ENCODE measurements at places on chromosomes 2 and 18.

GRCh38 chr2:24538720-24539119 lies 47.7 kb downstream of the NCOA1 start:
- DNase-seq = no peak

GRCh38 chr2:231634951-231635875 lies 42.5 kb downstream of the TEX44 start:
- no peak for DNase-seq

GRCh38 chr2:218890369-218890768 lies 9.7 kb downstream of the WNT10A start:
- no peak for DNase-seq

DNA sequence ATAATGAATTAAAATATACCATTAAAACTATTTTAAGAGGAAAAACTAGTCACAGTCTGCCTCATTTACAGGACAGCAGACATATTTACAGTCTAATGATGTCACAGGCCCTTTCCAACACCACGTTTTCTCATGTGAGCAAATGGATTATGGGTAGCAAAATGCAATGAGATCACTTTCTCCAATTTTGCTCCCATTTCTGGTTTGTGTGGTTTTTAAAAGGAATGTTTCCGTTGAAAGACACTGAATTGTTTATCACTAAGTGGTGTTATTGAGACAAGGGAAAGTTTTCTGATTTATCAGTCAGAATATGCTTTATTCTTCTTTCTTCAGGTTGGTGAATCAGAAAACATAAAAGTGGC lies 11.4 kb upstream of the NR4A2 start:
- no peak for DNase-seq

DNA sequence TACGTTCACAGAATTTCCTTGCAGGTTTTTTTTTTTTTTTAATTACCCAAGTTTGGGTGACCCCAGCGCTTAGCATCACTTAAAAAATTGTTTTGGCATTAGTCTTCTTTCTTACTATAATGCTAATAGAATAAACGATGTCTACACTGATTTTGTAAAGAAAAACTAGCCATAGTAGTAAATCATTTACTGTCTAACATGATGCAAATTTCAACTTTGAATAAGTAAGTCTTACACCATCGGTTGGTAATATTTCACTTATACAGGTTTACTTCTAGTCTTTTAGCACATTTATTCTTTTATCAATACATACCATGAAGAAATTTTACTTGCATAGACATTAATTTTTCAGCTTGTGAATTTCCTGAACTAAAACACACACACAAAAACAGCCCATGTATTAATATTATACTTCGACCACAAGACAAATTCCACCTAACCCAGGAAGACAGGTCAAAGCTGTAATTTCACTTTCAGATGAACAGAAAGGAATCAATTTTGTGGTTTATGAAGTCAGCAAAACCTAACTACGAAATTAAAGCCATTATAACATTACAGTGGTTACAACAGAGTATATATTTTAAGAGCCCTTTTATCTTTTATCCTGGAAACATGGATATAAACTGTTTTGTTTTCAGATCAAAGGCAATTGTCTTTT lies 1.9 kb downstream of the YES1 start:
- no peak for DNase-seq

DNA sequence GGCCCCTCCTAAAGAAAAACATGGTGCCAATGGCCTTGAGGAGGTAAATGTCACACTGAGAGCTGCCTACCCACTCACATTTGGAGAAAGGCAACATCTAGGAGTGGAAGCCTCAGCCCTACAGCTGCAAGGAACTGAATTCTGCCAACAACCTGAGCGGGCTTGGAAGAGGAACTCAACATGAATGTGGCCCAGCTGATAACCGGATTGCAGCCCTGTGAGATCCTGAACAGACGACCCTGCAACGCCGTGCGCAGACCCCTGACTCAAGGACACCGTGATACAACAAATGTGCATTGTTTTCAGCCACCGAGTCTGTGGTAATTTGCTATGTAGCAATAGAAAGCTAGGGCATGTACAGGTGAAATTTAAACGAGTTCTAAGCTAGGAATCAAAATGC lies 99.4 kb downstream of the MYOM1 start:
- DNase-seq = no peak

DNA sequence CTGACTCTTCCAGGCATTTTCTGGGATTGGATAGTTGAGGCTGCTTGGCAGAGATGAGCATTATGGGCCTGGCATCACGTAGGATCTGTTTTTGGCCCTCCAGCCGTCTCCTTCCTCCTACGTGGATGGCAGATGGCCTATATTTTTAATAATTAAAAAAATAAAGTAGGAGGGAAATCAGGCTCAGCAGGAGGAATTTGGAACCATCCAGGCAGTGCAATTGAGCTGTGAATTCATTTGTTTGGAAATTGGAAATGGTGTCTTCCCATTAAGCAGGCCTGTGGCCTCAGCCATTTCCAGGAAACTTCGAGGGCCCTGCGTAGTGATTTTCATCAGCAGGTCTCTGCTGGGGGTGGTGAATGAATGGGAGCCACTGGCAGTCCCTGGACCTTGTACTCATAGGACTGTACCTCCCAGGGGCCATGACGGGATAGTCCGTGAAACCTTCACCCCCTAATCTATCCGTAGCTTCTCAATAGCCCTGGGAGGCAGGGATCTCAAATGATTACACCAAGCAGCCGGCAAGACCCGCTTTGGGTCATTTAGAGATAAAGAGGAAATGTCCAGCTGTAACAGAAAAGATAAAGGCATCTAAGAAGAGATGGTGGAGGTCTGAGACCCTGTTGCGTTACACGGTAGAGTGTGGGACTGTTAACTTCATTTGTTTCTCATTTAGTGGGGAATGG lies 73.1 kb upstream of the TNP1 start:
- DNase-seq = no peak

- DNase-seq = no peak
Observed at GRCh38 chr2:235870515-235870914, 297.7 kb downstream of the GBX2 start.

- DNase-seq = no peak
Observed at GRCh38 chr2:10916953-10917352, 5.2 kb downstream of the KCNF1 start.

DNA sequence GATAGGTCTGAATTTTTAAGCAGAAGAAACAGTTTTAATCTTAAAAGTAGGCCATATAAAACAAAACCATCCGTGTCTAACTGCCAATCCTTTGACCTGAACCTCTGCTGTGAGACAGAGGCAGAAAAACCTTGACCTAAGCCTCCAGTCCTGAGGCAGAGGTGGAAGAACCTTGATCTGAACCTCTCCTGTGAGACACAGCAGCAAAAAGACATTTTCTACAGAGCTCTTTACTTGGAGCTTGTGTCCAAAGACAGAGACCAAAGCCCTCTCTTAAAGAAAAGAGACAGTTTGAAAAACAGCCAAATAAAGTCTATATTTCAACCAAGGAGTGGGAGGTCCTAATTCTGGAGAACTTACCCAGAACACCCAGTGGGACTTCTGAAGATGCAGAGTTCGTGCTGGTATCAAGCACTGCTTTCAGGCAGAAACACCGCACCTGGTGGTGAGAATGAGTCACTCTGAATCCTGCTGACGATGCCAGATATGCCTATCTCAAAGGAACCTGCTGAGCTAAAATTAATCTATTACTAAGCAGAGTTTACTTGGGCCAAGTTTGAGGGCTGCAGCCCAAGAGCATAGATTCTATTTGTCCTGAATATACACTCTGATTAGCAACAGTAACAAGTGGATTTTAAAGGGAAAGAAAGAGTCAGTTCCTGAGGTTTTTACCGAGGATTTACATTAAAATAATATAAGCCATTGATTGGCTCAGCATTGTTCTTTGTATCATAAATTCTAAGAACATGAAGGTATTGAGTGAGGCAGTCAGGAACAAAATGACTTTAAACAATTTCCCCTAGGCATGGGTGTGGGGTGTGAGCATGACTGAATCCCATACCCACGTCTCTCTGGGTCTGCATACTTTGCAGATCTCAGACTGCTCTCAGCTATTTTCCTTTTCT lies 806.4 kb downstream of the TRIB2 start:
- no peak for DNase-seq

- DNase-seq = no peak
Observed at GRCh38 chr2:104448661-104449440, 405.1 kb upstream of the POU3F3 start.

GRCh38 chr2:44929735-44930273 lies 11.7 kb upstream of the SIX3 start:
- no peak for DNase-seq

DNA sequence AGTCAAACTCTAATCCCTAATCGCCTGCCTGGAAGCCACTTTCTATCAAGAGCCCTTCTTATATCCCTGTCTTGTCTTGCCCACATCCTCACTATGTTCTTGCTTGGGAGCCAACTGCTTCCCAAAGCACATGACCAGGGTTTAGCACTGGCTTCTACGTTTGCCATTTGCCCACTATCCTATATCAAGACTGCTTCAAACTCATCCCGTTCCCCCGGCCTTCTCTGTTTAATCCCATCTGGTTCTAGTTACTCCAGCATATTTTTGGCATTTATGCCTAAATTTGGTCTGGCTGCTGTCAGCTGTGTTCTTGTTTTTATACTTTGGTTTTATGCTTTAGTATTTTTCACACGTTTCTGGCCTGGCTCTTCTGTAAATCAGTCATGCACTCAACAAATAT lies 40.2 kb downstream of the POLR1A start:
- no peak for DNase-seq

DNA sequence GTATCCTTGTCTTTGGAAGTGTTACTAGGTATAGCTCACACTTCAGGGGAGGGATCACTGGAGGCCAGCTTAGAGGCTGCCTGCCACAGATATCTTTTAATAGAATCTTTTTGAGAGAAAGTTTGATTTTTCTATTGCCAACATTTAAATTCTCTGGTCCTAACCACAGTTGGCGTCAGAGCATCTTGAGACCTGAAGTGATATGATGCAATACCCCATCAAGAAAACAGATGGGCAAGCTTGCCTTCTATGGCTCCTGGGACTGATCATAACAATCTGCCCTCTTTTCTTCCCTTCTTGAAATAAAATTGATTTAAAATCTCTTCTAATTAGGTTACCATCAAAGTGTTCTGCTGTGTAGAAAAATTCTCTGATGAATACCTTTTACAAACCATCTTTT lies 105.5 kb upstream of the ACKR3 start:
- no peak for DNase-seq

GRCh38 chr18:49319590-49319989 lies 140.9 kb downstream of the DYM start:
- no peak for DNase-seq

- DNase-seq = no peak
Observed at GRCh38 chr2:30300456-30301221, 69.3 kb downstream of the LBH start.

DNA sequence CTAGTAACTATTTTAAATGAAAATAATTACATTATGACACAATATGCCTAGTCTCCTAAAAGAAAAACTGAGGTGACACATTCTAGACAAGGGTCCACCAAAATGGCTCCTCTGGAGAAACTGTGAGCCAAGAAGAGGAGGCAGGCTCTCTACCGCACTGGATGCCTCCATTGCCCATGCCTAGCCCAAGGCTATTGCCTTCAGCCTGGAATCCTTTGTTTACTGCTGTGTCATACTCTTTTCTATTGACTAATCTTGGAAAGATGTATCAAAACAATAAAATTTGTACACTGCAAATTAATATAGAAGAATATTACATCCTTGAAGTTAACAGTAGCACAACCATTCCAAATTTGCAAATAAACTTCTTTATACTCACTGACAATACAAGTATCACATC lies 167.1 kb downstream of the RAB3GAP1 start:
- DNase-seq = no peak

GRCh38 chr2:30591186-30591585 lies 144.1 kb downstream of the LCLAT1 start:
- no peak for DNase-seq

- DNase-seq = no peak
Observed at GRCh38 chr18:70636991-70637390, 348.1 kb downstream of the SOCS6 start.

- DNase-seq = no peak
Observed at GRCh38 chr2:233497692-233498091, 68.9 kb downstream of the USP40 start.

GRCh38 chr2:204505946-204506345 lies 39.3 kb upstream of the PARD3B start:
- DNase-seq = no peak

GRCh38 chr2:26495705-26496297 lies 17.9 kb upstream of the OTOF start:
- DNase-seq = peak; percentile 50

GRCh38 chr2:100365434-100365833 lies 43.1 kb upstream of the LONRF2 start:
- DNase-seq = no peak

DNA sequence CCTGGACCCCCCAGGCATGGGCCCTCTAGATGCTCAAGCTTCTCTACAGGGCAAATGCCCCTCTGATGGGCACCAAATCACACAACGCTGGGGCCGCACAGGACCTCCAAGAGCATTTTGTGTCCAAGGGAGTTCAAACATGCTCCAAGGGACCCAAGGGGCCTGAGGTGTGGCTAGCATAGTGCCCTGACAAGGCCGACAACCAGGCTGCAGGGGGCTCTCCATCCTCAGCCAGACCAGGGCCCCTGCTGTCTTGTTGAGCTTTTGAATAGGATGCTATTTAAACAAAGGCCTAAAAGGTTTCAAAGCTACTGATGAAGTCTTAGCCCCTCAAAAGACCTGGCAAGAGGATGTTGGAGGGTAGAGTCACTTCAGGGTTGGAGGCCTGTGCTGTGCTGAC lies 33.1 kb downstream of the EN1 start:
- DNase-seq = no peak

GRCh38 chr2:118667348-118667747 lies 180.1 kb downstream of the EN1 start:
- no peak for DNase-seq

DNA sequence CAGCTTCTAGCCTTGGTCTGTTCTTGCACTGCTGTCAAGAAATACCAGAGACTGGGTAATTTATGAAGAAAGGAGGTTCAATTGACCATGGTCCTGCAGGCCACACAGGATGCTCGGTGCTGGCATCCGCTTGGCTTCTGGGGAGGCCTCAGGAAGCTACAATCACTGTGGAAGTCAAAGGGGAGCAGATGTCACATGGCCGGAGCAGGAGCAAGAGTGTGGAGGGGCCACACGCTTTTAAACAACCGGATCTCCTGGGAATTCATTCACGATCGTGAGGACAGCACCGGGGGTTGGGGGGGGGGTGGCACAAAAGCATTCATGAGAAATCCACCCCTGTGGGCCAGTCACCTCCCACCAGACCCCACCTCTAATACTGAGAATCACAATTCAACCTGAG lies 850.4 kb upstream of the SALL3 start:
- DNase-seq = no peak

All from endothelial cell (in vitro differentiated cells).